Adrenal gland (tissue), 19 donors: ENCODE measurements at places on chromosomes 1 and 21.

DNA sequence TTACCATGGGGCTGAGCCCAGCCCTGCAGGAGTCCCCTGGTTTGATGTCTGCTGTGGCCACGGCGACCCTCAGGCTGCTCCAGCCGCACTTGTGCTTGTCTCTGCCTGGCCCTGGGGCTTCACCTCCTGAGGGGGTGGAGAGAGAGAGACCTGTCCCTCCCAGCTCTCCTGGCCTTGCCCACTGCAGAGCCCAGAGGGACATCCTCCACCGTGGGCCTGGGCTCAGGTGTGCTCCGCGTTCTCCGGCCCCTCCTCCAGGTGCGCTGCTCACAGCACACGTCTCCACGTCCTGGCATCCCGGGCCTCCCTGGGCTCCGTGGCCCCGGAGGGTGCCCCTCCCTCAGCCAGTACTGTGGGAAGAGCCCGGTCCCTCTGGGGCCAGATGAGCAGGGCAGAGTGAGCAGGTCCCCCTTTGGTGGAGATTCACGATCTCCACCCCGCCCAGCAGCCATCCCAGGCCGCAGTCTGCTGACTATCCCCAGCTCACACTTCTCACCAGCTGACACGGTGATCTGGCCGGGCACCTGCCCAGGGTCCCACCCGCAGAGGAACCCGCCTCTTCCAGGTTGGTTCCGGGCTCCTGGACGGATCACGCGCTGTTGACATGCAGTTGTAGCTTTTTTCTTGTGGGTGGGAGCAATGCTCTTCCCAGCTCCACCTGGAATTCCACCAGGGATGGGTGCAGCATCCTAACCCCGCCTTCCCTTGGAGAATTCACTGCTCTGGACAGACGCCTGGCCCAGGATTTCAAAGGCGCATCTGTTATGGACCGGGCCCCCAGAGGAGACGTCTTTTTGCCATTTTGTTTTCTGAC lies 41.8 kb upstream of the POFUT2 start:
- H3K4me1 ChIP-seq = no peaks in the 10 kb centered on the region
- H3K27ac ChIP-seq = no peak overlapping the region
- H3K4me3 ChIP-seq = no peak overlapping the region
- no peaks in the 10 kb centered on the region for H3K27me3 ChIP-seq
- H3K36me3 ChIP-seq = no peaks in the 10 kb centered on the region

DNA sequence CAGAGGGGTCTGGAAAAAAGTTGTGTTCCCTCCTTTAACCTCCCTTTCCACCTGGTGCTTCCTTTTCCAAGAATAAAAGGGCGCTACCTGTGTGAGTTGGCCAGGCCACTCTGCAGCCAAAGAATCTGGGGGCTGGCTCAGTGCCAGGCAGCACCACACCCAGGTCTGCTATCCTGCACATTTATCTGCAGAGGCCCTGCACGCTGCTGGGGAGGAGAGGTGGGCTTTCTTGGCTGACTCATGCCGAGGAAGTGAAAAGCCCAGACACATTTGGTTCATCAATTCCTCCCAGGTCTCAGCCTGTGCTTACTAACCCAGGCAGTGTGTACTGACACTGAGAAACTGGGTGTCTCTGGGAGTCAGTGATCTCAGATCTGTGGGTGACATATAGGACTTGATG lies 79.8 kb upstream of the F3 start:
- H3K27me3 ChIP-seq = no peaks in the 10 kb centered on the region
- no peak for DNase-seq
- H3K4me3 ChIP-seq = no peak overlapping the region

DNA sequence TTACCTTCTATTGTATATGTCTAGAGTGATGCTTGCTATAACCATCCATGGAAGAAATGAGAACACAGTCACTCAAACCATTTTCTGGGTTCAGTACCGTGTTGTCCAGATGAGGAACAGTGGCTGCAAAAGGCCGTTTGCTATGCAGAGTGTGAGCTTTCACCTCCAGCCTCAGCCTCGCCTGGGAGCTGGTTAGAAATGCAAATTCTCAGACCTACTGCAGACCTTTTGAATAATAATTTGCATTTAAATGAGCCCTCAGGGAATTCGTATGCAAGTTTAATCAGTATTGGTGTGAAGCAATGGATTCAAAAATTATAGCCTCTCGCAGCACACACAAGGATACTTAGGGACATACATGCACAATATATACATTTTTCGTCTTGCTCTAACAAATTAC lies 24.1 kb downstream of the KCNJ15 start:
- no peaks in the 10 kb centered on the region for H3K36me3 ChIP-seq
- DNase-seq = no peak
- no peak overlapping the region for H3K27ac ChIP-seq
- H3K4me1 ChIP-seq = peaks cover 10% of the 10 kb centered on the region

DNA sequence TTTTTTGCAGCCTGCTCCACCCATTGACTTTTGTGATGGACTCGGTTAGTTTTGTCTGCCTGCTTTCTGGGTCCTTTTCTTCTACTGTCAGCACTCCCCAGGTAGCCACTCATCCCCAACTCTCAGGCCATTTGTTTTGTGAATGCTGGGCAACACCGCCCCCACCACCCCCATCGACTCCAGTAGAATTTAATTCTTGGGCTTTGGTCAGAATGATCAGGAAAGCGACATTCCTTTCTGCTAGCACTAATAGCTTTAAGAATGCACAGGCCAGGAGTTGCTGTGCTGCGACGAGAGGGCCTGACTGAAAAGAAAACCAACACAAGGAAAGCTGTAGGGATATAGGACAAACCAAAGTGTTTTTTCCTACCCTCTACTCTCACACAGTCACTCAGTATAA lies 144.4 kb downstream of the CDC7 start:
- no peak overlapping the region for H3K27ac ChIP-seq
- H3K4me3 ChIP-seq = no peak overlapping the region
- H3K36me3 ChIP-seq = no peaks in the 10 kb centered on the region
- DNase-seq = no peak
- H3K4me1 ChIP-seq = no peaks in the 10 kb centered on the region
